RPMI7951 (cell line): ENCODE measurements at places on chromosomes 7 and 10.
A peak's percentile ranks its signal among the peaks of the same experiment; 100 is the strongest.

- no peak for DNase-seq
Observed at GRCh38 chr10:131700032-131700431, 200.8 kb upstream of the PPP2R2D start.

DNA sequence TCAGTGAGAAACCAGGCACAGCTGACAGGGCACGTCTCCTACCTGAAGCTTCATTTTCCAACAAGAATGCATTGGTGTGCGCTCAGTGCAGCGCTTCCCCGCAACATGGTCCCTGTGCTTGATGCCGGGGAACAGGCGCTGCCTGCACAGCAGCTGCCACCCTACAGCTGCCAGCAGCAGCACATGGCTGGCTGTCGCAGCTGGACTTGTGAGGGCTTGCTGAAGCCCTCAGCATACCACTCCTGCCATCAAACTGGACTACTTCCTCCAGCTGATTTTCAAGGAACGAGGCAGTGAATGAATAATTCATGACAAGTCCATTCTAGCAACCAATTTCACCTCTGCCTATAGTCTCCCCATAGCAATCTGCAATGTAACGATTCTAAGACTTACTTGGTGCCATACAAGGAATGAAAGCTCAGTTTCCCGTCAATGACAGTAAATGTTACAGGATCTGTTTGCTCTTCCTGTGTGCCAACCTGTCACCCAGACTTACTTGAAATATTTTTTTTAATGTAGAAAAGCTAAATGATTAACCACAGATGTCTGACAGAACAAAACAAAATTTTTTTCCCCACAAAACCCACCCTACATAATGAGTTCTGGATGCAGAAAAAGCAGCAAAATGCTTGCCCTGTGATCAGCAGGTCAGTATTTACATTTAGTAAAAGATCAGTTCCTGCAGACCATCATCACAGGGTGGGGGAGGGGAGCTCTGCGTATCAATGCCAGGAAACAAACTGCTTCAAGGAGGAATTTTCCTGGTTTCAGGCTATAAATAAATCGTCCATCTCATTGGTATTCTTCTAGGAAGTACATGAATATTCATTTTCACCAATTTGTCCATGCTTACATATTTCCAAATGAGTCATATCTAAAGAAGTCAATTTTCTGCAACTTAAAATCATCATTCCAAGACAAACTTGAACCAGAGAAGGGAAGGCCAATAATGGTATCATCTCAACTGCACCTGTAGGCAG is 140.6 kb downstream of the ALOX5 start:
- DNase-seq = peak; percentile 1

- DNase-seq = peak; percentile 17
Observed at GRCh38 chr10:124478515-124478914, 16.9 kb downstream of the LHPP start.

- peak; percentile 84 for DNase-seq
Observed at GRCh38 chr7:44240983-44241510, 40.3 kb downstream of the YKT6 start.

DNA sequence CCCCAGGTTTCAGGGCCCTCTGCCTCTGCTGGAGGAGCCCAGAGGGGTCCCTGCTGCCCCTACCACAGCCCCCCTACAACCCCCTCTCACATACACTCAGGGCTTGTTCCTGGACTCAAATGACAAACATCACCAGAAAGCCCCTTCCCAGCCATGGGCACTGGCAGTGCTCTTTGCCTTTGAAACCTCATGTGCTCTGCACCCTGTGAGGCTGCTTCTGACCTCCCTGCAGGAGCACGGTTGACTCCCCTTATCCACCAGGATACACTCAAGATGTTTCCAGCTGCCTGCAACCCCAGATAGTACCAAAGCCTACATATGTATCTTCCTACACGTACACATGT is 3.5 kb upstream of the ADIRF start:
- DNase-seq = no peak

DNA sequence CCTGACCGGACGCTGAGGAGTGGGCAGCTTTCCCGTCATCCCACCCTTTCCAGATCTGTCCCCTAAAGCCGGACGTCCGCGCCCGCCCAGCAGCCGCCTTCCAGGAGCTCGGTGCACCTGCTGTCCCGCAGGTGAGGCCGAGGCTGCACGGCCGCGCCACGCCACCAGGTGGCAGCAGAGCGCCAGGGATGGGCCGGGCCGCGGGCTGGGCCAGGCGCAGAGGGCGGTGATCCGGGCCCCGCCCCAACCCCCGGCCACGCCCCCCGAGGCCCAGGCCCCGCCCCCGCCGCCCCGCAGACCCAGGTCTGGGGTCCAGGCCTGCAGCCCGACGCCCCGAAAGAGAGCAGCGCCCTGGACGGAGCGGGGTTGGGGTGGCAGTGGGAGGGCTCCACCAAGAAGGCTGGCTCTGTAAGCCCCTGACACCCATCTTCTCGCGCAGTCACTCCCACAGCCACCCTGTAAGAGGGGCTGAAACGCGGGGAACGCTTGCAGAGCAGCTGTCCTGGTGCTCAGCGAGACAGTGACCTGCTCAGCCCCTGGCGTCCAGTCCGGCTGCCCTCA is 32.2 kb downstream of the FOXL3 start:
- peak; percentile 31 for DNase-seq

- peak; percentile 25 for DNase-seq
Observed at GRCh38 chr7:87926581-87927461, 7.2 kb upstream of the ADAM22 start.

DNA sequence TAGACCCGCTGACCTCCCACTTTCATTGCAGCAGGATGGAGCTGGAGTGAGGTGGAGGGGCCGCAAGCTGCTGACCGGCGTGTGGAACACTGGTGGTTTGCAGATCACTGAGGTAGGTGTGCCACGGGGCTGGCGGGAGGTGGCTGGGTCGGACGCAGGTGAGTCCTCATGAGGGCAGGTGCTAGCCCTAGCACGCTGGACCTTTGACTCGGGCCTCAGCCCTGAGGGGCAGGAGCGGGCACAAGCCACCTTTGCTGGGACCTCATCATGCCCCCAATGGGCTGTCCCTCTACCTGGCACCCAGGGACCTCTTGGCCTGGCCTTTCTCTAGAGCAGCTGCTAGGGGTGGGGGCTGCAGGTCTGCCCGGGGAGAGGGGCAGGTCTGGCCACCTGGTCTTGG is 93.3 kb downstream of the ZMIZ1 start:
- DNase-seq = no peak

DNA sequence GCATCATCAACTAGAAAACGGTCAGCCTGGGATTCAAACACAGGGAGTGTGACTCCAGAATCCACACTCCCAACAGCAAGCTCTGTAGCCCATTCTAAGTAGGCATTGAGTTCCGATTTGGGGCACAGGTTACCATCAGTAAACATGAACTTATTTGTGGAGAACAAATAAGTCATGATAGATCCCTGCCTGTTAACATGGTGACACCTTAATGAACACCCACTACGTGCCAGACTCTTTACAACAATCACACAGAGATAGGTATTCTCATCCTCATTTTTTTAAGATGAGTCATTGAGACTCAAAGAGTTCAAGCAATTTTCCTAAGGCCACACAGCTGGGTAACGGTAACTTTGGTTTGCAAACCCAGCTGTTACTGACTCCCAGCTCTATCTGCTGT is 91.5 kb downstream of the LYZL2 start:
- DNase-seq = peak; percentile 82
